ENCODE measurements at places on chromosomes 13 and 19.

DNA sequence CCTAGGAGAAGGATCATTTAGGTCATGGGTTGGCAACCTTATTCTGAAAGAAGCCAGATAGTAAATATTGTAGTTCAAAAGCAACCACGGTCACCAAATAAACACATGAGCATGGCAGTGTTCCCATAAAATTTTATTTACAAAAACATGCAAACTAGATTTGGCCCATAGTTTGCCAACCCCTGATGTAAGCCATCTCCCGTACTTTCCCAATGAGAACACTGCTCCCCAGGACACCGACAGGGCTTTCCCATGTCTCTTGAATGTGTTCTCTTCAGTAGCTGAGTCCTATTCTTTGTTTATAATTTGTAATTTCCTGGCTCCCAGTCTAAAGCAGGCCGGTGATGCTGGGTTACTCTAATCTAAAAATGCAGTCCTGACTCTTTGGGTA lies 239.6 kb downstream of the LHFPL6 start:
- no peak for DNase-seq

- no peak for DNase-seq
Observed at GRCh38 chr13:29956853-29957252, 106.4 kb upstream of the UBL3 start.

DNA sequence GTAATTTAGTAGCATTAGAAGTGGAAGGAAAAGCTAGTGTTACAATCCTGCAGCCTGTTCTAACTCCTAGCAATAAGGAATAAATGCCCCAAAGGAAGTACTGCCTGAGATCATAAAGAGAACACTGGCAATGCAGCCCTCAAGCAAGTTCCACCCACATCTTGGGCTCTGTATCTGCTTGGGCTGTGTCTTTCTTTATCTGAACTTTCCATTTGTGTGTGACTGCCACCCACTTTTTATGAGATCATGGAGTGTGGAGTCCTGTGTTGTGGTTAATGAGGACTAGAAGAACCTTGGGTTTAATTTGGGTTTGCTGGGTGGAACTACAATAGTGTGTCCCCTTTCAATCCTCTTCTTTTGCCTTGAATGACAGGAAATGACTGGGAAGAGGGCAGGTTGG lies 38.2 kb downstream of the RFXAP start:
- DNase-seq: no peak

DNA sequence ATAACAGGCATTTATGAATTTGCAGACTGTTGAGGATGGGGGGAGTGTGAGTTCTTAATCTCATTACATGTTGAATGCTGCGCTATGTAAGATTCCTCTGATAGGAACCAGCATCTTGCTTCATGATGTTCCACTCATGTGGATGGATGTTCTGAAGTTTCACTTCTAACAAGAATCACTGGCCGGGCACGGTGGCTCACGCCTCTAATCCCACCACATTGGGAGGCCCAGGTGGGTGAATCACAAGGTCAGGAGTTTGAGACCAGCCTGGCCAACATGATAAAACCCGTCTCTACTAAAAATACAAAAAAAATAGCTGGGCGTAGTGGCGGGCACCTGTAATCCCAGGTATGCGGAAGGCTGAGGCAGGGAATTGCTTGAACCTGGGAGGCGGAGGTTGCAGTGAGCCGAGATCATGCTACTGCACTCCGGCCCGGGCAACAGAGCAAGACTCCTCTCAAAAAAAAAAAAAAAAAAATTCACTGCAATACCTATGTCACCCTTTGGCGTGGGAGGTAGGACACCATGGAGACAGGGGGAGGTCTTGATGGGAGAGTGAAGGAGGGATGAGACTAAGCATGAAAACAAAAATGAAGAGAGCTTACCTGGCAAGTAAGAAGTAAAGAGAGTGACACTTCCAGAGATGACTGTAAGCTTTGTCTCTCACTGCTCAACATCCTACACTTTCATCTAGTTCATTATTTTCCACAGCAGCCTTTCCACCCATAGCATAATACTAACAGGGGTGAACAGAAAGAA lies 133.0 kb downstream of the DCT start:
- DNase-seq: no peak

- no peak for DNase-seq
Observed at GRCh38 chr13:40470660-40471059, 195.8 kb downstream of the FOXO1 start.

GRCh38 chr19:30739394-30739793 lies 367.2 kb downstream of the ZNF536 start:
- no peak for DNase-seq

GRCh38 chr19:4367336-4367723 lies 24.0 kb downstream of the MPND start:
- DNase-seq: no peak

DNA sequence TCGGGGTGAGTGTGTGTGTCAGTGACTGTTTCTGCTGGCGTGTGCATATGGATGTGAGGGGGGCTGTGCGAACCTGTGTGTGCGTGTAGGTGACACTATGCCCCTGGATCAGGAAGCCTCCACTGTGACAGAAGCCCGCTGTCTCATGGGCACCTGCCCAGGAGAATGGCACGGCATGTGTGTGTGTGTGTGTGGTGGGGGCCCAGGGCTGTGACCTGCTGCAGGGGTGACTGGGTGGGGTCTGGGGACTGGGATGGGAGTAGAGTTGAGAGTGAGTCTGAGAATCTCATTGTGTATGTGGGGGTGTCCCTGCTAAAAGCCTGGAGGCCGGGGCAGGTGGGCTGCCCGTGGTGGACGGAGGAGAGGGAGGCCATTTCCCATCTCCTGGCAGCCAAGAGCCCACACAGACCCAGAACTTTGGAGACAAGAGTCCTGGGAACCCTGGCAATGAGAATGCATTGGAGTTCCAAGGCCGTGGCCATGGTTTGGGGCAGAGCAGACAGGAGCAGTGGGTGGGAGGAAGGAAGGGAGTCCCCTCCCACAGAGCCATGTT lies 6.4 kb upstream of the TPM4 start:
- no peak for DNase-seq

DNA sequence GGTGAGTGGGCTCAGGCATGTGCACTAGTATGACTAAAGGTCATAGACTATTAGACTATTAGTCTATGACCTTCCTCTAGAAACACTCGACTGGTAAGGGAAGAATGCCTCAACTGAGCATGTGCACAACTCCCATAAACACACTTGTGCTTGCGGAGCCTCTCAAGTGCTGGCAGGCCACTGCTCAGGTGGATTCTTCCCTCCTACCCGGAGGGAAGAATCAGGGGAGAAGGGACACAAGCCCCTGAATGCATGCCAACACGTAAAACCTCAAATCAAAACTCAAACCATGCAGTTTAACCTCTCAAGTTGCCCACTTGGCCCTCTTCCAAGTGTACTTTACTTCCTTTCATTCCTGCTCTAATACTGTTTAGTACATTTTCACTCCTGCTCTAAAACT lies 287.6 kb upstream of the SGCG start:
- DNase-seq: no peak

DNA sequence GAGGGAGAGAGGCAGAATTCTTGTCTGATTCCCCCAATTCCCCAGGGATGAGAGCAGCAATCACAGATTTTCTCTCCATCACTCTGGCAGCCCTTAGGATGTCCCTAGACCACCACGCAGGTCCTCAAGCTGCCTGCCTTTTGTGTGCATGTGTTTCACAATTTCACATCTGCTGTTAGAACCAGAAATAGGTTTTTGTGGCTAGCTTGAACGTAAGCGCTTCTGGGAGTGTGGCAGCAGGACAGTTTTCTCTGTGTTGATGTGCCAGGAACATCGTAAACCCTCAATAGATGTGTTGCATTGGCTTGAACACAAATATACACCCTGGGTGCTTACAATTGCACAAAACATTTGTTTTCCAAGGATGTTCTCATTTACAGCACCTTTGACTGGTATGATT lies 78.8 kb upstream of the TMTC4 start:
- no peak for DNase-seq

DNA sequence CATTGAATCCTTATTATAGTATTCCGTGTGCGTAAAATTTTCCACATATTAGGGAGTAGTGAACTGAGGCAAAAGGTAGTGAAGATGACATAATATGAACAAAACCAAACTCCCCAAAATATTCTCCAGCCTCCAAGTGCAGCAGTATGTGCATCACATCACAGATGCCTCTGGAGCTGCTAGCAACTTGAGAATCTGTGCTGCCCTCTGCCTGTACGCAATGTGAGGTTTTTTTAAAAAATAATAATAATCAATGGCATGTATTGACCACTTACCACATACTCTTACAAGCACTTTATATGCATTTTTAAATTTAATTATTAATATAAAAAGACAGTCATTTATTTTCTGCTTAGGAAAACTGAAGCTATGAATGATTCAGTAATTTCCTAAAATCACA lies 583.0 kb upstream of the SPRY2 start:
- no peak for DNase-seq

DNA sequence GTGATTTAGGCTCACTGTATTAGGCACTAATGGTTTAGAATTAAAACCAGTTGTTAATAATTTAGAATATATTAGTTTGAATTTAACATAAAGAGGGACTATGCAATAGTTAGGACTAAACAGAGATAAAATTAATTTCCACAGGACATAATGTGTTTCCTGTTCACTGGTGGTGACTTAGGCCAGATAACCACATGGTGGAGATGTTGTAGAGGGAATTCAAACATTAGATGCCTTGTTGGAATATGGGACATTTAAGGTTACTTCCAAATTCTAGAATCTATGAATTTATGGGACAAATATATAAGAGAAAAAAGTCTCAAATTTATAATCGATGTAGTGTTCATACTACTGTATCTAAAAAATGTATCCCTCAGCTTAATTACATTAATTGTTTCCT lies 615.5 kb upstream of the KLHL1 start:
- DNase-seq: no peak

- DNase-seq: no peak
Observed at GRCh38 chr13:80052286-80052685, 288.6 kb downstream of the SPRY2 start.

- no peak for DNase-seq
Observed at GRCh38 chr19:41274802-41275201, 10.6 kb downstream of the HNRNPUL1 start.

GRCh38 chr19:4588291-4588761 lies 28.8 kb upstream of the SEMA6B start:
- DNase-seq: no peak

GRCh38 chr13:81778350-81778749 lies 1437.4 kb upstream of the SPRY2 start:
- DNase-seq: no peak

GRCh38 chr19:51146751-51147150 lies 4.7 kb downstream of the SIGLEC7 start:
- no peak for DNase-seq

DNA sequence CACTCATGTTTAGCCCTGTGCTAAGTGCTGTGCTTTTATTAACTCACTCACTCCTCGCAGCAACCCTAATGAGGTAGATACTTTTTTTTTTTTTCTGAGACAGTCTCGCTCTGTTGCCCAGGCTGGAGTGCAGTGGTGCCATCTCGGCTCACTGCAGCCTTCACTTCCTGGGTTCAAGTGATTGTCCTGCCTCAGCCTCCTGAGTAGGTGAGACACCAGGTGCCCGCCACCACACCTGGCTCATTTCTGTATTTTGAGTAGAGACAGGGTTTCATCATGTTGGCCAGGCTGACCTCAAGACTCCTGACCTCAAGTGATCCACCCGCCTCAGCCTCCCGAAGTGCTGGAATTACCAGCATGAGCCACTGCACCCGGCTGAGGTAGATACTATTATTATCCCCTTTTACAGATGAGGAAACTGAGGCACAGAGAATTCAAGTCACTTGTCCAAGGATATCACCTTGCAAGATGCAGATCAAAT lies 2.5 kb downstream of the ITPKC start:
- no peak for DNase-seq

GRCh38 chr19:3537101-3537437 lies 1.9 kb upstream of the TEKTIP1 start:
- no peak for DNase-seq

GRCh38 chr13:106814463-106814862 lies 246.5 kb upstream of the ARGLU1 start:
- DNase-seq: no peak

DNA sequence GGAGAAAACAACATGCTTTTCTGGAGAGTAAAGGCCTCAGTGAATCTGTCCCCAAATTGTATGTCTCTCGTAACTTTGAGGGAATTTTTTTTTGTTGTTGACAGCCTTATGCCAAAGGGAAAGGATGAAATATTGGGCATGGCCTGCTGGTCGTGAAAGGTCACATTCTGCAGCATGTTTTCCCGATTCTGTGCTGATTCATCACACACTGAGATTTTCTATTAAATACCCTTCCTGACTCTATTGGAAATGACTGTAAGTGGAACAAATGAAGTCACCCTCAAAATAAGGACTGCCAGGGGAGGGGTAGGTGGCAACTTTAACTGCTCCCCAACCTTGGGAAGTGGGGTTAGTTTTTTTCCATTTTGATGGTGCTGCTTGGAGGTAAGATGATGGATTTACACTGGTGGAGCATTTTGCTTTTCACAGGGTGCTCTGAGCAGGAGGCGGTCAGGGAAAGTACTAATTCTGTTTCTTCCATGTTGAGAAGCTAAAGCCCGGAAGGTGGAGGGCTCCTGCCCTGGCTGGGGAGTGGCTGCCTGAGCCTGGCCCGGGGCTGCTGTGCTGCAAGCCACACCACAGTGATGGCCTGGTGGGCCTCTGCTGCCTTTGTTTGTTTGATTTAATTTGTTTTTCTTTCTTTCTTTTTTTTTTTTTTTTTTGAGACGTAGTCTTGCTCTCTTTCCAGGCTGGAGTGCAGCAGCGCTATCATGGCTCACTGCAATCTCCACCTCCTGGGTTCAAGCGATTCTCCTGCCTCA lies 116.8 kb upstream of the SPATA13 start:
- DNase-seq: no peak

DNA sequence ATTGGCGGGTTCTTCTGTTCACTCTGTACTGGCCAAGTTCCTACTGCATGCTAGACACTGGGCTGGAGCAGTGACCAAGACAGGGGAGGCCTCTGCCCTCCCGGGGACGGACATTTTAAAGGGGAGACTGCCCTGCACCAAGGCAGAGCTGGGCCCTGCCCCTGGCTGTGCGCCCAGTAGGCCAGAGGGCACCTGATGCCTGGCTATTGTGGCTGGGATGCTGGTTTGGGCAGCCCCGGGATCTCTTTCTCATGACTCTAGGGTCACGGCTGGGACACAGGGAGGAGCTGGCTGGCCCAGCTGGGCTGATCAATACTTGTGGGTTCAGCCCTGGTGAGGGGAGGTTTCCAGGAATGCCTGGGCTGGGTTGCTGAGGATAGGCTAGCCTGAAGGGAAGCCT lies 17.7 kb downstream of the LIPE start:
- peak; percentile 73 for DNase-seq

DNA sequence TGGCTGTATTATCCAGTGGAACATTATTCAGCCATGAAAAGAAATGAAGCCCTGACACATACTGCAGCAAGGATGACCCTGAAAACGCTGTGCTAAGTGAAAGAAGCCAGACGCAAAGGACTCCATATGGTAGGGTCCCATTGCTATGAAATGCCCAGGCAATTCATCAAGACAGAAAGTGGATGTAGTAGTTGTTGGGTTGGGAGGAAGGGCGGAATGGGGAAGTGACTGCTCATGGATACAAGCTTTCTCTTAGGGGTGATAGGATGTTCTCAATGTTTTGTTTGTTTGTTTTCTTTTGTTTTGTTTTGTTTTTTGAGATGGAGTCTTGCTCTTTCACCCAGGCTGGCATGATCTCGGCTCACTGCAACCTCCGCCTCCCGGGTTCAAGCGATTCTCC lies 11.1 kb upstream of the CEACAM16 start:
- DNase-seq: no peak

GRCh38 chr13:20080377-20081164 lies 80.3 kb downstream of the GJA3 start:
- DNase-seq: no peak

- no peak for DNase-seq
Observed at GRCh38 chr19:3556978-3557460, 367 bp downstream of the MFSD12 start.
